Suprapubic skin (tissue), 4 donors: ENCODE measurements at places on chromosomes 12 and 14.

DNA sequence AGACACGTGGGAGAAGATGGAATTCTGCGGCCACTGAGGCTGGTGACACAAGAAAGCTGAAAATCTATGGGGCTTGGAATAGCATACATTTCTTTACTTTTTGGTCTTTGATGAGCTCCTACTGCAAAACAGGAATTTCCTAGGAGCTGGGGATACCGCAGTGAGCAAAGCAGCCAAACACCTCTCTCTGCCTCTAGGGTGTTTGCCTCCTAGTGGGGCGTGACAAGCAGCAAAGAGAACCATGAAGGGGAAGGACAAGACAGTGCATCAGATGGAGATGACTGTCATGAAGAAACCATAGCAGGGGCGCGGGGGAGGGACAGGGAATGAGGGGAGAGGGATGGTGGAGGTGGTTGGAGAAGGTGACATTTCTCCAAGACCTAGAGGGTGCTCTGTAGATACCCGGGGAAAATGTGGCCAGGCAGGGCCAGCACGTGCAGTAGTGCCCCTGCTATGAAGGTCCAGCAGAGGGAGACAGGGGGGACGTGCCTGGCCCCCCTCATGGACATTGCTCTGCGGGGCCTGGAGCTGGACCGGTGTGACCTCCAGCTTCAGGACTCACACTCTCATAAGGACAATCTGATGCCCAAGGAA is 58.6 kb downstream of the SERPINA3 start:
- no peak for DNase-seq

GRCh38 chr14:81638656-81639280 is 105.1 kb upstream of the SEL1L start:
- DNase-seq = no peak

- DNase-seq = no peak
These were observed 11.0 kb downstream of the SLCO1A2 start for GRCh38 chr12:21323736-21324135.

- no peak for DNase-seq
These were observed 266.9 kb downstream of the DUSP6 start for GRCh38 chr12:89085421-89085820.

DNA sequence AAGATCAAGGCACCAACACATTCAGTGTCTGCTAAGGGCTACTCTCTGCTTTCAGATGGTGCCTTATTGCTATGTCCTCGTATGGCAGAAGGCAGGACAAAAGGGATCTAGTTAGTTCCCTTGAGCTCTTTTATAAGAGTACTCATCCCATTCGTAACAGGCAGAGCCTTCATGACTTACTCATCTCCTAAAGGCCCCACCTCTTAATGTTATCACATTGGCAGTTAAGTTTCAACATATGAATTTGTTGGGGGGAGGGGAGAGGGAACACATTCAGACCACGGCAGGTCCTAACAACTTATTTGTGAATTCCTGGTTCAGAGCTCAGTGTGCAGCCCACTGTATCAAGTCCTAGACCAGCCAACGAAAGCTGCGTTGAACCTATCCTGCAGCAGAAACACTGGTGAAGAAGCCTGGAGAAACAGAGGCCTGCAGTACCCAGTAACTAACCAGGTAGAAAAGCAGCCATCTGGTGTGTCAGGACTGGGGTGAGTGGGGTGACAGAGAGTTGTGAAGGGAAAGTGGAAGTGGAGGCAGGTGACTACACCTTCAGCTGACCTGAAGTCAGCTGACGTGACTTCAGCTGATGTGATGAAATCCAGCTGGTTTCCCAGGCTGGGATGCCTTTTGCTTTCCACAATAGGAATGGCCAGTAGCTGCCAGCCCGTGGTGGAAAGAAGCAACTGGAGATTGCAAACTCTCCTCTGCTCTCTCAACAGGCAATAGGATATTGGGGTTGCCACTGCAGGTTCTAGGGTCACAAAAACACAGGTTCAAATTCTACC is 101.6 kb upstream of the PLXNC1 start:
- no peak for DNase-seq
